ENCODE measurements at places on chromosomes 4 and X. TPM values are rescaled to one million over a fixed set of nuclear protein-coding genes. Genes with fewer than 3 reads are reported as not detected.
A peak's percentile ranks its signal among the peaks of the same experiment; 100 is the strongest.

- H3K4me1 ChIP-seq = peaks cover 13% of the 10 kb centered on the region
- DNase-seq = no peak
- H3K27ac ChIP-seq = peak overlapping the region; percentile 95
- no peak overlapping the region for H3K4me3 ChIP-seq
- no peaks in the 10 kb centered on the region for H3K36me3 ChIP-seq
- no peaks in the 10 kb centered on the region for H3K27me3 ChIP-seq
These were observed 1.3 kb upstream of the FAT4 start for GRCh38 chr4:125313497-125313896.

DNA sequence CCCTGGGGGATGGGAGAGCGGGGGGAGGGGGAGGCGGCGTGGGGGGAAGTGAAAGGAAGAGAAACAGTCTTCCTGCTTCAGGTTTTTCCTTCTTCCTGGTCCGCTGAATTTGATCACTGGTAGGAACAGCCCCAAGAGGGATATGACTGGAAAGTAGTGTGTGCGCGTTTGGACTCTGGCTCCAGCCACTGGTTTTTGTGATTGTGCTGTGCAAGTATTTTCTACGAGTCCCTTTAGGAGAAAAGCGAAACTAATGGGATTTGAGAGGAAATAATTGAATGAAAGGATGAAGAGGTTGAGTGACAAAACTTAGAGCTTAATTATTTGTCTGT, 836 bp downstream of the PRRG1 start:
- H3K27ac ChIP-seq = peak overlapping the region; percentile 89
- H3K36me3 ChIP-seq = no peaks in the 10 kb centered on the region
- peak overlapping the region; percentile 45 for H3K4me3 ChIP-seq
- H3K27me3 ChIP-seq = no peaks in the 10 kb centered on the region
- peak; percentile 19 for DNase-seq
- no peaks in the 10 kb centered on the region for H3K4me1 ChIP-seq

GRCh38 chr4:111502626-111503025, 642.6 kb upstream of the FAM241A start:
- H3K36me3 ChIP-seq = no peaks in the 10 kb centered on the region
- no peaks in the 10 kb centered on the region for H3K27me3 ChIP-seq
- H3K4me1 ChIP-seq = no peaks in the 10 kb centered on the region
- no peak overlapping the region for H3K4me3 ChIP-seq
- no peak overlapping the region for H3K27ac ChIP-seq
- no peak for DNase-seq

DNA sequence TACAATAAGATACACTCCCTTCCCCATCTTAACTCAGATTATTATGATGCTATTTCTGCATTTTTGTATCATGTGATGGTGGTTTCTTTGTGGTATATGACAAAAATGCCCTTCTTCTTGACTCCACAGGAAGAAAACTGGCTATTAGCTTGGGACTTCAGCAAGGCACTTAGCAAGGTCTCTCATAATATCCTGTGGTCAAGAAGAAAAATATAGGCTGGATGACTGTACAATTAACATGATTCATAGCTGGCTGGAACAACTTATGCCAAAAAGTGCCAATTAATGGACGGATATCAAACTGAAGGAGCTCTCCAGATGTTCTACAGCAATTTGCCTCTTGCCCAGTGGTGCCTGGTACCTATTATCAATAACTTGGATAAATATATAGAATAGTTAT, 2.3 kb upstream of the MID1IP1 start:
- H3K4me1 ChIP-seq = no peaks in the 10 kb centered on the region
- no peak for DNase-seq
- no peak overlapping the region for H3K27ac ChIP-seq

DNA sequence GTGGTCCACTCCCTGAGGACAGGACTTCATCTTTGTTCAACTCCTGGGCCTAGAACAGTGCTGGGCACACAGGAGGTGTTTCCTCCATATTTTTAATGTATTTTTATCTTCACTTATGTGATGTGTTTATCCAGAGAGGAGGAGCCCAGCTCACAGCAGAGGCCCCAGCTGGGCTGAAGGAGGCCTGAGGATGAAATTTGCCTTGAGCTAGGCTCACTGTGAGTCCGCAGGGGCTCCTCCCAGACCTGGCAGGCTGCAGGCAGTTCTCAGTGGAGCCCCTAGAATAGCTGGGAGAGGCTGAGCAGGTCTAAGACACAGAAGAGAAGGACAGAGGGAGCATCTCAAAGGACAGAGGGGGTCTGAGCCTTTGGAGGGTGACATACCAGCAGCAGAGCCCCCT, 26.8 kb downstream of the C4orf50 start:
- H3K27ac ChIP-seq = no peak overlapping the region
- no peaks in the 10 kb centered on the region for H3K4me1 ChIP-seq
- DNase-seq = no peak
- H3K36me3 ChIP-seq = no peaks in the 10 kb centered on the region

- H3K27ac ChIP-seq = peak within 1 kb of the TSS; percentile 84
- peak; percentile 59 for DNase-seq
- peaks cover 11% of the 10 kb centered on the region for H3K4me1 ChIP-seq
- peak within 1 kb of the TSS; percentile 62 for H3K4me3 ChIP-seq
These were observed at the start of gene ARSJ for GRCh38 chr4:113979148-113979904. Gene ARSJ (minus strand): TSS chr4:113979647. CDS start chr4:113978834, 813 bp downstream.

- no peaks in the 10 kb centered on the region for H3K4me1 ChIP-seq
- H3K4me3 ChIP-seq = no peak overlapping the region
- no peak overlapping the region for H3K27ac ChIP-seq
- no peaks in the 10 kb centered on the region for H3K36me3 ChIP-seq
- no peaks in the 10 kb centered on the region for H3K27me3 ChIP-seq
These were observed 154.0 kb downstream of the EVC2 start for GRCh38 chr4:5554376-5554775.

- H3K27ac ChIP-seq = no peak overlapping the region
- no peaks in the 10 kb centered on the region for H3K4me1 ChIP-seq
- no peaks in the 10 kb centered on the region for H3K27me3 ChIP-seq
- no peak for DNase-seq
These were observed 7.0 kb downstream of the RS1 start for GRCh38 chrX:18664947-18665346.

DNA sequence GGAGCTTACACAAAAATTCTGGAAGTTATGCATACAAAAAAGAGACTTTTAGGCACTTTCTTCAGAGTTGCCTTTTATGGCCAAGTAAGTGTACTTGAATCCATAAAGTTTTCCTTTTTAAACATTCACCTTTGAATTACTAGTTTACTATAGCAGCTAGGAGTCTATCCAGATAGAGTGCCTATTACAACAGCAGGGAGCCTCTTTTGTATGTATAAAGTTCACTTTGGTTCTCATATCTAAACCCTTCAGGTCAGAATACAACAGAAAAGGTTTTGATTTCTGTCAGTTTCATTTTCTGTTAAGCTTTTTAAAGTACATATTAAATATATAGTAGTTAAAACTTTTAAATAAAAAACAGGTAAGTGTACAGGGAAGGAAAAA, 51.4 kb upstream of the IL13RA1 start:
- no peak overlapping the region for H3K27ac ChIP-seq
- no peaks in the 10 kb centered on the region for H3K4me1 ChIP-seq
- no peak overlapping the region for H3K4me3 ChIP-seq
- no peaks in the 10 kb centered on the region for H3K27me3 ChIP-seq
- peaks cover 19% of the 10 kb centered on the region for H3K36me3 ChIP-seq
- DNase-seq = no peak

GRCh38 chrX:56226980-56227379, 5.2 kb upstream of the KLF8 start:
- H3K27ac ChIP-seq = no peak overlapping the region
- no peaks in the 10 kb centered on the region for H3K27me3 ChIP-seq
- no peak for DNase-seq

FLNA gene
- 220 TPM for total RNA-seq

SHROOM2 gene
- total RNA-seq = 0.83 TPM

C4orf33 gene
- 5.1 TPM for total RNA-seq

ZFP42 gene
- total RNA-seq = 0.25 TPM

All from heart left ventricle (tissue), 16 donors.